ENCODE measurements at places on chromosomes 2 and 18.

DNA sequence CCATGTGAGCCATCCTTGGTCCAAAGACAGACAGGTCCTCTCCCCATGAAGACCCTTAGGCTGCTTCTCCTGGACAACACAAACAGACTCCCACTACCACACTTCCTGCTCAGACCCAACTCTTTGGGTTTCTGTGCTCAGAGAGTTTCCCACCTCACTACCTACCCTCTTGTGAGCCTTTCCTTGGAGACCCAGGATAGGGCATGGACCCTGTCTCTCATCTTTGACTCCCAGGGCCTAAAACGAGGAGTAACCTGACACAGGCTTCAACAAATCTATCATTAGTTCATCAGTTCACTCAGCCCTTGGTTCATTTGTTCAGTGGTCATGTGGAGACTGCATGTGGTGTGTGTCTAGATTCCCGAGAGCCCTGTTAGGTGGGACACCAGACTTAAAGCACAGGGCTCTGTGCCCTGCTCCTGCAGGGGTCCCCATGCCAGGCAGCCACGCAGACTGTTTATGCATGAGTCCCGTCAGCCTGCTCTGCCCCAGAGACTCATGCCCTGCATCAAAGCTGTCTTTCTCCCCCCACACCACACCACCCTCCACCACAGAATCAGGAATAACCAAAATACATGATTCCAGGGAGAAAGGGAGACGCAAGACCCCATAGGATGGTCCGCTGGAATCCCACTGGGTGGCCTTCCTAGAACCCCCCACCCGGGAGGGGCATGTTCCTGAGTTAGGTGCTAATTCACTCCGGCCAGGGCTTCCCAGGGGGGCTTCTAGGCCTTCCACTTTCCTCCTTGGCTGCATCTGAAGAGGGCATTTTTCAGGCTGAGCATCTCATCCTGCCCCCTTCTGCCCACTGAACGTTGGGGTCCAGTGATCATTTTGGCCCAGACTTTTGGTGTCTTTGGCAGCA is 100.2 kb upstream of the TEX51 start:
- DNase-seq, result peak; percentile 5

GRCh38 chr18:73741946-73742345 is 405.7 kb downstream of the FBXO15 start:
- no peak for DNase-seq

DNA sequence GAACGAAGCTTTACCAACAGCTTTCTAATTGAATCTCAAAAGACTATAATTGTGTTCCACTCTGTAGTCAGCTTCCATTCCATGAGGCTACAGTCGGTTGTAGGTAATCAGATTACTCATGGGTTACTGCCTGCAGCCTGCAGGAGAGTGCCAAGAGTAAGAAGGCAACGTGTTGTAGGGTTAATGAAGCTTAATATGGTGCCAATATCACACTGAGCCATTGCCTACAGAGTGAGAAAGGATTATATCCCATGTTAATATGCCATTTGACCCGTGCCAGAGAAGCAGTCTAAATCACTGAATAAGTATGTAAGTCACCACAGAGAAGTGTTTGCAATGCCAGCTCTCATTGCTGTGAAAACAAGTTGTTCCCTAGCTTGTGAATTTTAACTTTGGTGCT is 734.5 kb upstream of the ACVR2A start:
- no peak for DNase-seq

DNA sequence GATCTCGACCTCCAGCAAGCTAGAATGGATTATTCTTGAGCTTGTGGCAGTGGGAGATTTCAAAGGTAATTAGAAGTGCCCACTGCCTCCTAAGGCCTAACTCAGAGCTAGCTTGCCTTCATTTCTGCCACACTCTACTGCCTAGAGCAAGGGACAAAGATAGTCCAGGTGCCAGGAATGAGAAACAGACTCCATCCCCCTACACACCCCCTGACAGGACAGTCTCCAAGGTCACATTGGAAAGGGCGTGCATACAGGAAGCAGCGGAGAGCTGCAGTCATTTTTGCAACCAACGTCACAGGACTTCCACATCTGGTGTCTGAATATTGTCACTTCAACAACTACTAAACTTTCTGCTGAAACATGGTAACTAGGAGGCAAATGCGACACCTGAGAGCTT is 101.0 kb upstream of the SH3BP4 start:
- DNase-seq, result no peak

DNA sequence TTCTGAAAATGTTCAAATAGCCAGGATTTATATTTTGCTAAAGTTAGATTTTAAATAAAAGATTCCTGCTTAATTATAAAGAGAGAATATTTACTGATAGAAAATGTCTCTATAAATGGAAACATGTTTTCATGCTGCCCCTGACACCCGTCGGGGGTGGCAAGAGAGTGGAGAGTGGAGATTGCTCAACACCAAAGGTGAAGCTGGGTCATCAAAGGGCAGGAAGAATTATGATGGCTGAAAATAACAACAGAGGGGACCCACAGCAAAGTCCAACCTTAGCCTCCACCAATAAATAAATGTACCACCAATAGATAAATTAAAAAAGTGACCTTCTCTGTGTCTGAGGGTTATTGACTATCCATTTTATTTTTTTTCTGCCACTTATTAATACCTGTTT is 326.8 kb upstream of the GYPC start:
- no peak for DNase-seq

GRCh38 chr2:67295851-67296250 is 101.3 kb upstream of the ETAA1 start:
- DNase-seq, result no peak

DNA sequence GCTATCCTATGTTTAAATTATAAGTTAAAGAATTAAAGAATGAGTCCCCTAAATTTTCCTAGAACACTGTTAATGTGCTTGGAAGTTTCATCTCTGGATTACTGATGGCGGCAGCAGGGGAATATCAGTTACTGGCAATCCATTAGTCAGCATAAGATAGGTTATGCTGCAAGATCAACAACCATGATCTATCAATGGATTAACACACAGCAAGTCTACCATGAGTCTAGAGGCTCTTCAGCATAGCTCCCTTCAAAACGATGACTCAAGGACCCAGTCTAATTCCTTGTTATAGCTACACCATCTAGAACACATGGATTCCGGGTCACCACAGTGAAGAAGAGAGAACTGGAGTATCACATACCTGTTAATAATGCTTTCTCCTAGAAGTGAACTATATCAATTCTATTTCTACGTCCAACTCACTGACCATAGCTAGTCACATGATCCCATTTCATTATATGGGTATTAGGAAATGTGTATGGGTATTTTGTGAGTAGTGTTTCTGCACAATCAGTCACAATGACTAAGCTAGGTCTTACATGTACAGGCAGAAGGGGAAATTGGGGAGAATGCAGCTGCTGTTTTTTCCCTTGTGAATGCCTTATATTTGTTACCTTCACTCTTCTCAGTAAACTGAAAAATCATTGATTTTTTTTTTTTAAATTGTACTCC is 108.3 kb upstream of the MAPRE2 start:
- no peak for DNase-seq

DNA sequence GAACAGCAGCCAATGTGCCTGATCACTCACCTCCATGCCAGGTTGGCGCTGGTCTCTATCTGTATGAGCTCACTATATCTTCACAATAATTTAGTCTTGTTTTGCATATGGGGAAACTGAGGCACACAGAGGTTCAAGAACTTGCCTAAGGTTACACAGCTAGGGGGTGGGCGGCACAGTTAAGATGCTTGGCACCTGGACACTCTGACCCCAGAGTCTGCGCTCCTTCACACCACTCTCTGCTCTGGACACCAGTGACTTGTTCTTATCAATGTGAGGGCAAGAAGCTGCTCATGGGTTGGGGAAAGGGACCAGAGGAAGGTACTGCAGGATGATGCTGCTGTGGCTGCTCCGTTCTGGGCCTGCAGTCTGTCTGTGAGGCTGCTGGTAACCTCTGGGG is 27.1 kb downstream of the FBLN7 start:
- DNase-seq, result no peak

DNA sequence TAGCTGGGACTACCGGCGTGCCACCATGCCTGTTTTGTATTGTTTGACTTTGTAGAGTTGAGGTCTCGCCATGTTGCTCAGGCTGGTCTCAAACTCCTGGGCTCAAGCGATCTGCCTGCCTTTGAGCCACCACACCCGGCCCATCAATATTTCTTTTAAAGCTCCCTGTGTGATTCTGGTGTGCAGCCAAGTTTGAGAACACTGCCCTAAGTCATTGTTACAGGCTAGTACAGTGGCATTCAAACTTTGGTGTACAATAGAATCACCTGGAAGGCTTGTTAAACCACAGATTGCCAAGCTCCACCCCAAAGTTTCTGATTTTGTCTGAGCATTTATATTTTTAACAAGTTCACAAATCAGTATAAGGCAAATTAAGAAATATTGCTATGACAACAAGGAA is 99.9 kb downstream of the RBBP8 start:
- DNase-seq, result no peak

DNA sequence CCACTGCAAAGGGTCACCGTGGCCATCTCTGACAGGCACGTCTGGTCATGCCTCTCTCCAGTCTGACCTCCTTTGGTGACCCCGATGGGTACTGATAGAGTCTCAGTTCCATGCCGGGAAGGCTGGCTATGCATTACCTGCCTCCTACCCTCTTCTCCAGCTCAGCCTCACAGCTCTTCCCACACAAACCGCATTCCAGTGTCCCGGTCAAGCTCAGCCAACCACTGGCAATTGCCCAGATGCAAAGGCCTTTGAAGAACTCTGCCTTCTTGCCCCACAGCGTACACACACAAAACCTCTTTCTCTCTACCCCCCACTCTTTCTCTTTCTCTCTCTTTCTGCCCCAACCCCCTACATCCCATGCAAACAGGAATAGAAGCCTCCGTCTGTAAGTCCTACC is 37.6 kb downstream of the TMEM163 start:
- no peak for DNase-seq

Measured in endodermal cell (in vitro differentiated cells).